NCI-H510A (cell line): ENCODE measurements at places on chromosomes 2 and 18.
A peak's percentile ranks its signal among the peaks of the same experiment; 100 is the strongest.

DNA sequence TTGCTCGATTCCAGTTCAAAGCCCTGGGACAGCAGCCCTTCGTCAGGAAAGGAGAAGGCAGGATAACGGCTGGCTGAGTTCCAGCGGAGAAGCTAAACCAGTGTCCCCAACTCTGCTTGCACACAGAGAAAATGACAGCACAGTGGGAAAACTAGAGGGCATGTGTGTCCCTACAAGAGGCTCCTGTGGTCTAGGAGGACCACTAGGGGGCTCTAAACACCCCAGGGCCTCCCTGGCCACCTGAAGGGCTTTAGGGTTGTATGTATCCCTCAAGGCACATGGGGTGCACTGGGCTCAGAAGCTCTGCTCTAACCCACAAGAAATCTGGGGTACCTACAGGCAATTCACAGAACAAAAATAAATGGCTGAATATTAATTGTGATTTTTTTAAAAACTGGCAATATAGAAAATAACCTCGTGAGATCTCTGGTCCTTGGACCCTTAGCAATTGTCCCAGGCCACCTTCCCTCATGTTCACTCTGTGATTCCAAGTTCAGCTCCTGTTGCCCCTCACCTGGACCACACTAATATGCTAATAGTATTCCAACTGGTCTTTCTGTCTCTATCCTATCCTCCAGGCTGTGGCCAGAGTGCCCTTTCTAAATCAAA is 17.5 kb downstream of the STAT1 start:
- no peak for DNase-seq

GRCh38 chr18:77905449-77906055 is 655.9 kb downstream of the GALR1 start:
- no peak for DNase-seq

DNA sequence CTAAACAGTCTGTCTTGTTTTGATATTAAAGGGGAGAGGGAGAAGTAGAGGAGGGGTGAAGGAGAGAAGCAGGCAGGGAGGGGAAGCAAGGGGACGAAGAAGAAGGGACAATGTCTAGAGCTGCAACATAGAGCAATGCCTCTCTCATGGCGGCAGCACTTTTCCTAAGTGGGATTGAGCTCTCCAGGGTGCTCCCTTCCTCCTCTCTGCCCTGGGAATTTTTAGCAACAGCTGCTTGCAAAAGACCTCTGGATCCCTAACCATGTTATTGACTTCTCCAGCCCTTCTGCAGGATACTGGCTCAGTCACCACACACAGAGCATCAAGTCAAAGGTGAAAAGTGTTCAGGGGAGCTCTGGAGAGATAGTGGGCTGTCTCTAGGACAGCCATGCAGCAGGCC is 734.9 kb downstream of the EPHA4 start:
- DNase-seq: no peak

- DNase-seq: no peak
Observed at GRCh38 chr2:85091838-85092237, 41.4 kb upstream of the TCF7L1 start.

GRCh38 chr2:170122883-170123547 is 54.9 kb upstream of the MYO3B start:
- peak; percentile 15 for DNase-seq

- no peak for DNase-seq
Observed at GRCh38 chr2:16622399-16622968, 43.1 kb downstream of the CYRIA start.

DNA sequence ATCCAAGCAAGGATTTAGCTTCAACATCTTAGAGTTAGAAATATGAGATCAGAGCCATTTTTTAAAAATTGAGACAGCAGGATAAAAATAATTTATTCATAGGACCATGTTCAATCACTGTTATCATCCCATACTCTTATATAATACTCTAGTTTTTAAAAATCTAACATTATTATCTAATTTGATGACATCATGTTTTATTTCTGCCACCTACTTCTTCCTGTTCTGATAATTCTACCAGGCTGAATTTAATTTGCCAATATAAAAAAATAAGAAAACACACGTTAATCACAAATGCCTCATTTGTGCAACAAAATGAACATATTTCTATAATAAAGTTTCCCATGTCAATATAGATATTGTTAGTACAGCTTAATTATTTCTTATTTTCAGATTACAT is 621.7 kb downstream of the KCNJ3 start:
- DNase-seq: no peak

- no peak for DNase-seq
Observed at GRCh38 chr18:27728659-27729058, 448.3 kb downstream of the CDH2 start.

GRCh38 chr2:191030521-191031154 is 16.7 kb upstream of the STAT1 start:
- DNase-seq: no peak

GRCh38 chr2:96953611-96953978 is 32.8 kb downstream of the FAM178B start:
- no peak for DNase-seq

- no peak for DNase-seq
Observed at GRCh38 chr2:58032016-58032763, 14.4 kb upstream of the VRK2 start.

DNA sequence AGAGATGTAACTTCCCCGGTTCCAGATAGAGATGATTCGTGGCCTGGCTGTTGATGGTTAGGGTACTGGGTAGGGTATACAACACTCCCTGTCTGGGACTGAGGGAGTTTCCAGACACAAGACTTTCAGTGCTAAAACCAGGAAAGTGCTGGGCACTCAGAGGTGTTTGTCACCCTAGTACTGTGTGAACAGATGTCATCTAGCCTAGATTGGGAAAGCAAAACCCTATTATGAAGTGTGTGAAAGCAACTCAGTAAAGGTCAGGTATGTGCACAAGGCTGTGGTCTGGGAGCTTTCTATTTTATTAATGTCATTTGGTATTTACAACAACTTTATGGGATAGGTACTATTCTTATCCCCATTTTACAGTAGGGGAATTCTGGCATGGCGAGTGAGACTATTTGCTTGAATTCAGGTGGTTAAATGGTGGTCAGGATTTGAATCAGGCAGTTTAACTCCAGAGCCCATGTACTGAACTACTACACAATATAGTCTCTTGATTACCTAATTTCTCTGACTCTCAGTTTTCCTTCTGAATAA is 2.6 kb downstream of the BZW1 start:
- DNase-seq: no peak

DNA sequence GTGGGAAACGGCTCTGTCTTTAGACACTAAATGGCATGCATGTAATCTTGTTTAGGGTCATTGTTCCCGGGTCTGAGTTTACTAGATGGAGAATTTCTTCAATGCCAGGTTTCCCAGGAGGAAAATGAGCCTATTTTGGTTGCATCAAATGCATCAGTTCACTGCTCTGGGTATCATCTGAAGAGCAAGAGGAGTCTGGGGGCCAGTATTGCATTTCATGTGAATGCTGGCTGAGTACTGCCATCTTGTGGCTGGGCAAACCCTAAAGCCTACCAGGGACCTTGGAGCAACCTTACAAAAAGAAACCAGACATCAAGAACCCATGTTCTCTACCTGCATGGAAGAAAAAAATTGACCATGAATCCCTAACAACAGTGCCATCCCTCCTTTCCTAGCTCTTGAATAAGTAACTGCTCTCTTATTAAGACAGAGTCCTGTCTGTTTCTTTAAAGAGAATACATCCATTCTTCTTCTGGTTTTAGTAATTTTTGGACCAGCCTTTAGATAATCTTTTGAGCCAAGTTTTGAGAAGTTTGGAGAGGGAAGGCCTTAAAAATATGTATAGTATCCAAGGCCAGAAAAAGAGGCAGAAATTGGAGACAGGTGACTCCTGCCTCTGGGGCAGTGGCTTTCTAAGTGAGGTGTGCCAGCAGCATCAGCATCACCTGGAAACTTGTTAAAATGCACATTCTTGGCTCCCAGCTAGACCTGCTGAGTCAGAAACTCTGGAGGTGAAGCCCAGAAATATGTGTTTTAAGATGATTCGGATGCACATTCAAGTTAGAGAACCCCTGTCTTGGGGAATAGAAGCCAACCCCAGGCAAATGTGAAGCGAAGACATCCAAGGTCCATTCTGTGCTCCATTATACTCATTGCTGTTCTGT is 261.0 kb upstream of the CXCR4 start:
- DNase-seq: peak; percentile 42

GRCh38 chr2:187483537-187483936 is 35.5 kb upstream of the CALCRL start:
- DNase-seq: no peak

- DNase-seq: no peak
Observed at GRCh38 chr2:45683292-45683691, 31.8 kb downstream of the PRKCE start.

DNA sequence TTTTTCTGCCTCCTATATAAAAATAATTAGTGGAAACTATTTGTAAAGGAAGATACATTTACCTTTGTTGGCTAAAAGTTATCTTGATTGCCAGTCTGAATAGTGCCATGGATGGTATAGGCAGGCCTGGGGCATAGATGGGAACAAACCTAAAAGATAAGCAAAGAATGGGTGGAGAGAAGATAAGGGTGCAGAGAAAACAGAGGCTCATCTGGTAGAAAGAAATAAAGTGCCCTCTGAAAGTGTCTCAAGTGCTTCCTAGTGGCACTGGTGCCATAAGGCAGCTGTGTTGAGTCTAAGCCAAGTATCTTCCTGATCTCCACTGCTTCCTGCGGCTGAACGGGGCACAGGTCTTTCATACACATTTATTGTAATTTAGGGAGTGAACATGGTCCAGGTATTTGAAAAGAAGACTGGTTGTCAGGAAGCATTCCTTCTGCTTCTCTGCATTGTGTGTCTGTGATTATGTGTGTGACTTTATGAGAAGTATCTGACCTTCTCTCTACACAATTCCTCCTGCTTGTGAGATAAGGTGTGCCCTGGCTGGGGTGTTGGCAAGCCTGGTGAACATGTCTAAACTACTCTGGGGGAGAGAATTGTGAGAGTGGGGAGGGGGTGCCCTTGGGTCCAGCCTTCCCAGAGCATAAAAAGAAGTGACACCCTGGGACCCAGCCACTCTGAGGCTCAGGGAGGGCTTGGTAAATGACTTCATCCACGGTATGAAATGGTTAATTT is 280.5 kb downstream of the CAMKMT start:
- no peak for DNase-seq

GRCh38 chr18:44709307-44710126 is 28.8 kb downstream of the SETBP1 start:
- no peak for DNase-seq

GRCh38 chr2:121534007-121534406 is 3.3 kb downstream of the RNU4ATAC start:
- DNase-seq: no peak
